ENCODE measurements at places on chromosomes 13 and 19.

- DNase-seq: no peak
Measured at GRCh38 chr19:4536798-4537197, 1.8 kb upstream of the PLIN5 start.

DNA sequence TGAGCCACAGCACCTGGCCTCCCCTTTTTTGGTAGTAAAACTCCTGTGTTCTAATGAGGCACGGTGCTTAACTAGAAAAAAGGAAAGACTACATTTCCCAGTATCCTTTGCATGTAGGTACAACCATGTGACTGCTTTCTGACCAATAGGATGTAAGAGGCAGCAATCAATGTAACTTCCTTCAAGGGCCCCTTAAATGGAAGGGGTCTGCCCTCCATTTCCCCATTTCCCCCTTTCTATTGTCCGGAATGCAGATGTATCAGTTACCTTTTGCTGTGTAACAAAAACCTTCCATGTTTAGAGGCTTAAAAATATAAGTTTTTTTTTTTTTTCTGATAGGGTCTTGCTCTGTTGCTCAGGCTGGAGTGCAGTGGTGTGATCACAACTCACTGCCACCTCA, 2.2 kb downstream of the GPR32 start:
- no peak for DNase-seq

GRCh38 chr13:45521297-45521696, 56.6 kb downstream of the COG3 start:
- no peak for DNase-seq

DNA sequence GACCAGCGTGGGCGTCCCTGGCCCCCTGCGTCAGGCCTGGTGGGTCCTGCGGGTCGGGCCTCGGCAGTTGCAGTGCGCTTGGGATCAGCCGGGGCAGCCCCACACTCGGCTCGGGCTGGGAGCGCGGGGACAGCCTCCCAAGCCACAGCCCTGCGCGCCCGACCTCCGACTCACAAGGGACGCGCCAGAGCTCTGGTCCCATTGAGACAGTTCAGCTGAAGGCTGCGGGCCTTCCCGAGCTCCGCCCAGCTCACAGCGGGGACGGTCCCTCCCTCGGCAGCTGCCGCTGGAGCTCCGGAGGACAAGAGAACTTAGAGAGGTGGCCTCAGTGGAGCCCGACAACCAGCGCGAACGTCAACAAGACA, 45.7 kb upstream of the ZNF730 start:
- no peak for DNase-seq

- peak; percentile 10 for DNase-seq
Measured at GRCh38 chr13:32267836-32268439, 47.2 kb downstream of the ZAR1L start.

DNA sequence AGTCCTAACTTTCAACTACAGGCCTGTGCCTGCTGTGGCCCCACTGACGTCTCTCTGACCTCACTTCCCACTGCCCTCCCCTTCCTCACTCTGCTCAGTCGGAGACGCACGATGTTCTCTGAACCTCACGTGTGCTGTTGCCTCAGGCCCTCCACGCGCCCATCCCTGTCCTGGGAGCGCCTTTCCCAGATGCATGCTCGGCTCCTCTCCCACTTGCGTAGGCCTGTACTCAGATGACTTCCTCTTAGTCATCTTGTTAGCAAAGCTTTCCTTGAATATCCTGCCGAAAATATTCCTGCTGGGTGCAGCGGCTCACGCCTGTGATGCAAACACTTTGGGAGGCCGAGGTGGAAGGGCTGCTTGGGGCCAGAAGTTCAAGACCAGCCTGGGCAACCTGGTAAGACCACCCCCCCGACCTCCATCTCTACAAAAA, 9.3 kb upstream of the SYT5 start:
- DNase-seq: no peak

- peak; percentile 1 for DNase-seq
Measured at GRCh38 chr13:36819739-36820090, 693 bp downstream of the RFXAP start.

- no peak for DNase-seq
Measured at GRCh38 chr19:6970021-6970420, 51.2 kb downstream of the MBD3L2B start.

GRCh38 chr13:70107125-70107497, 515 bp upstream of the ATXN8OS start:
- no peak for DNase-seq

DNA sequence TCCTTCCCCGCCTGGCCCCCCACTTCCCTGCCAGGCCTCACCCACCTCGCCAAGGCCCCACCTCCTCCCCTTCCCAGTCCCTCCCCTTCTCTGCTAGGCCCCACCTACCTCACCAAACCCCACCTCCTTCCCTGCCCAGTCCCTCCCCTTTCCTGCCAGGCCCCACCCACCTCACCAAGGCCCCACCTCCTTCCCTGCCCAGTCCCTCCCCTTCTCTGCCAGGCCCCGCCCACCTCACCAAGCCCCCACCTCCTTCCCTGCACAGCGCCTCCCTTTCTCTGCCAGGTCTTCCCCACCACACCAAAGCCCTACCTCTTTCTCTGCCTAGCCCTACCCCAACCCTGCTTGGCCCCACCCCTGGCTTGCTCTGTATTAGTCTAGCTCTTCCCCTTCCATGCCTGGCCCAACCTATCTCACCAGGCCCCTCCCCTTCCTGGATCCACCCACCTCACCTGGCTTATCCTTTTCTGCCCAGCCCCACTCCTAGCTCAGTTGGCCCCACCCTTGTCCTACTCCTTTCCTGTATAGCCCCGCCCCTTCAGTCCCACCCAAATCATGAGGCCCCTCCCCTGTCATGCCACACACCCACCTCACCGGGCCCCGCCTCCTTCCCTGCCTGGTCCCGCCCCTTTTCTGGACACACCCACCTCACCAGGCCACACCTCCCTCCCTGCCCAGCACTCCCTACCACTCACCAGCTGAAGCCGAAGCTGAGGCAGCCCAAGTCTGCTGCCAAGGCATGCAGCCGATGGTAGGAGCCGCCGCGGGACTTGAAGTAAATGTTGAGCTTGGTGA, 16.2 kb downstream of the CERS1 start:
- DNase-seq: peak; percentile 14

DNA sequence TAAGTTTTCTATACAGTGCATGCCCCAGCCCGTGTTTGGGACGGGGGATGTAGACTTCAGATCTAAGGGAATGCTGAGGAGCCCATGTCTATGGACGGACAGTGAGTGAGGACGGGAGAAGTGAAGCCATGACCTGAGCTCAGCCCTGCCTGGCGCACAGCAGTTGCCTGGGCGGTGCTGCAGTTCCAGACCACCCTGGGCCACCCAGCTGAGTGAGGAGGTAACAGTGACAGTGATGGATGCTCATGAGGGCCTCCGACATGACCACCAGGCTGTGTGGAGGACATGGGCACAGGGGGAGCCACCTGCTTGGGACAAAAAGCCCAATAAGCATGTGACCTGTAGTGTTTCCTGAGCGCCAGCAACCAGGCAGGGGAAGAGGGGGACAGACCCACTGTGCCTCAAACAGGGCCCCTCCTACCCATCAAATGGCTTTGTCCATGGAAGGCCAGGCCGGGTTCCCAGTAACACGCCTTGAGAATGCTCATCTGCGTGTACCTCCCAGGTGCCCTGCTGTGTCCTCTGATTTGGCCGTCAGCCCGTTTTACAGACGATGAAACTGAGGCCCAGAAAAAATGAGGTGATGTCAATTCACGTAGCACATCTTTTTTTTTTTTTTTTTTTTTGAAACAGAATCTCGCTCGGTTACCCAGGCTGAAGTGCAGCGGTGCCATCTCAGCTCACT, 22.6 kb downstream of the NOSIP start:
- DNase-seq: no peak

GRCh38 chr19:7920519-7921301, 572 bp downstream of the SNAPC2 start:
- peak; percentile 96 for DNase-seq

DNA sequence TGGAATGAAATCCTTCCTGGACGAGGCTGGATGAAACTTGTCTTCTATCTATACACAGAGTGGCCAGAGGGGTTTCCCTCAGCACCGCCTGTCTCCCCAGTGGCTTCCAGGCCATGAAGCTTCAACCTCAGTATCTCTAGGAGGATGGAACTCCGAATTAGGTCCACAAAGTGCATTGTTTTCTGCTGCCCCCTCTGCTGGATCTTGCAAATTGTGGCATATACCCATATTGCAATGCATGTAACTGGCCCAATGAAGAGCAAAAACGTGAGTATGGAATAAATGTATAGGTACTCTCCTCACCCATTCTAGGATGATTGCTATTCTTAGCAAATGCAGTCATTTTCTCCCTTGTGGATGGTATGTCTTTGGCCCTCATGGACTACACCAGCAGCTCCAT, 14.7 kb upstream of the LILRB4 start:
- no peak for DNase-seq

DNA sequence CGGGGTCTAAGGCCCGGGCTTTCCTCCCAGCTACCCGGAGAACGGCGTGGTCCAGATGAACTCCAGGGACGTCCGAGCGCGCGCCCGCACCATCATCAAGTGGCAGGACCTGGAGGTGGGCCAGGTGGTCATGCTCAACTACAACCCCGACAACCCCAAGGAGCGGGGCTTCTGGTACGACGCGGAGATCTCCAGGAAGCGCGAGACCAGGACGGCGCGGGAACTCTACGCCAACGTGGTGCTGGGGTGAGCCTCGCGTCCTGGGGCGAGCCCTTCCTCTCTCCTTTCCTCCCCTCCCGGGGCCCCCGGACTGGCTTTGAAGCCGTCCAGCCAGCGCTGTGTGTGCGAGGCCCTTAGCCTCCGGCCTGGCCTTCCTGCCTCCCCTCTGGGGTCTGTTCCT, 23.4 kb downstream of the UHRF1 start:
- no peak for DNase-seq

DNA sequence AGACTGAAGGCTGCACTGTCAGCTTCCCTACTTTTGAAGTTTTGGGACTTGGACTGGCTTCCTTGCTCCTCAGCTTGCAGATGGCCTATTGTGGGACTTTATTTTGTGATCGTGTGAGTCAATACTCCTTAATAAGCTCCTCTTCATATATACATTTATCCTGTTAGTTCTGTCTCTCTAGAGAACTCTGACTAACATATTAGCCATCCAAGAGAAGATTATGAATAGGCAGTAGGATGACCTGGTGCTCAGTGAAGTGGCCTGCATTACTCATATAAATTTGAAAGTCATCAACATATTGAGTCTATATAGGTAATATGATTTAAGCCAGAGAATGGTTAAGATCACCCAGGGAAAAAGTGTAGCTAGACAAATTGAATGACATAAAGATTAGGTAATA, 136.3 kb upstream of the UFM1 start:
- no peak for DNase-seq

GRCh38 chr13:106795847-106796246, 227.9 kb upstream of the ARGLU1 start:
- no peak for DNase-seq

DNA sequence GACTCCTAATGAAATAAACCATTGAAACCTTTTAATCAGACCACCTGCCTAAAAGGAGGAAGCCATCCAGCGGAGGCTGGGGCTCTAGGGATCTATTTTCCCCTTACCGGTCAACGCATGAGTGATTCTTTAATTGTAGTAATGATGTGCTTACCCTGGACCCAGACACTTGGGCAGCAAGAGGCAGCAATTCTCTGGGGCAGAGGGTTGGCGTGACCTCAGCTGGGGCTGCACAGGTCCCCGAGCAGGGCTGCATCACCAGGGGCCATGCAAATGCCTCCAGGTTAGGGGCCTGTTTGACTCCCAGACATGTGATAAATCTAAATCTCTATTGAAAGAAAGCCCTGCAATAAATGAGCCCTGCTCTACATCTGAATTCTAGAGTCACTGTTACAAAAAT, 194.2 kb upstream of the TSHZ3 start:
- no peak for DNase-seq
